ENCODE measurements at places on chromosomes 11 and 22.

GRCh38 chr11:575313-575995 lies 816 bp upstream of the PHRF1 start:
- DNase-seq: no peak

DNA sequence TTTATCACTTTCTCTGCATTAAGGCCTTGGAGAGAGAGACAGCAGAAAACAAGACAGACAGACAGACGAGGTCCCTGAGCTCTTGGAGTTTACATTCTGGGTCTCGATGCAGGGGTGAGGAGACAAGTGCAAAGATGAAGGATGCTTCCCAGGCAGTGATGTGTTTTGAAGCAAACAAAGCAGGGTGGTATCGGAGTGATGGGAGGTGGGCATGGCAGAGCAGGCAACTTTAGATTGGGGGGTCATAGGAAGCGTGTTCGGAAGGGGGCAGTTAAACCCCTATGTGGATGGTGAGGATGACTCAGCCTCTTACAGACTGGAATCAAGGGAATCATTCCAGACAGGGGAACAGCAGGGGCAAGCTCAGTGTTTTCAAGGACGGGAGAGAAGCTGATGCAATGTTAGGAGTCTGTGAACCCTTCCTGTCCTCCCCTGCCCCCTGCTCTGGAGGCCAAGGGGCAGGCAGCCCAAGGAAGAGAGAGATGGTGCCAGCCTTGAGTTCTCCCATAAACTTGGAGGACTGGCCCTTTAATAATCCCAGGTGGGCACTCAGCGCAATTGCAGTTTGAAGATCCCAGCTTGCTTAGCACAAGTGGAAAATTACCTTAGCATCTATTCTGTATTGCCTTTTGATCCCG lies 180.2 kb downstream of the CHST1 start:
- DNase-seq: no peak

GRCh38 chr11:103727262-103727661 lies 309.2 kb upstream of the DDI1 start:
- DNase-seq: no peak

- DNase-seq: no peak
Observed at GRCh38 chr22:27723708-27724107, 77.8 kb downstream of the MN1 start.

Data from posterior cingulate gyrus (tissue), 11 donors.